ENCODE measurements at places on chromosomes 16 and 17.
A peak's percentile ranks its signal among the peaks of the same experiment; 100 is the strongest.

- DNase-seq = no peak
These were observed 78.9 kb downstream of the ABCC6 start for GRCh38 chr16:16144416-16144815.

DNA sequence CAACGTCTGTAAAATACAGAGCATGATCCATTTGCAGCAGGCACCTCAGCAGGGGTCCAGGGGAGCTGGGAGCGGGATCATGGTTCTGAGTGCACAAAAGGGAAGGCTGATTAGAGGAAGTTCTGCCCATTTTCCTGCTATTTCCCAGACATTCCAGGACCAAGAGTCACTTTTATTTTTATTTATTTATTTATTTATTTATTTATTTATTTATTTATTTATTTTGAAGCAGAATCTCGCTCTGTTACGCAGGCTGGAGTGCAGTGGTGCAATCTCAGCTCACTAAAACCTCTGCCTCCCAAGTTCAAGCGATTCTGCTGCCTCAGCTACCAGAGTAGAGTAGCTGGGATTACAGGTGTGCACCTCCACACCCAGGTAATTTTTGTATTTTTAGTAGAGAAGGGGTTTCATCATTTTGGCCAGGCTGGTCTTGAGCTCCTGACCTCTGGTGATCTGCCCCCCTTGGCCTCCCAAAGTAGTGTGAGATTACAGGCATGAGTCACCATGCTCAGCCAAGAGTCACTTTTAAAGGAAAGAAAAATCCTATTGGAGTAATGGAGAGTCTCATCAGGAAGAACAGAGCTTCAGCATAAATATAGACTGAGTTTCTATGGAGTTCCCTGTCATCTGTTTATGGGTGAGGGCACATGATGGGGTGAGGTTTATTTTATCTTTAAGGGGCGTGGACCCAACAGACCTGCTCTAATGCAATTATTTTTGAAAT, 355.2 kb downstream of the HAPSTR1 start:
- DNase-seq = no peak

DNA sequence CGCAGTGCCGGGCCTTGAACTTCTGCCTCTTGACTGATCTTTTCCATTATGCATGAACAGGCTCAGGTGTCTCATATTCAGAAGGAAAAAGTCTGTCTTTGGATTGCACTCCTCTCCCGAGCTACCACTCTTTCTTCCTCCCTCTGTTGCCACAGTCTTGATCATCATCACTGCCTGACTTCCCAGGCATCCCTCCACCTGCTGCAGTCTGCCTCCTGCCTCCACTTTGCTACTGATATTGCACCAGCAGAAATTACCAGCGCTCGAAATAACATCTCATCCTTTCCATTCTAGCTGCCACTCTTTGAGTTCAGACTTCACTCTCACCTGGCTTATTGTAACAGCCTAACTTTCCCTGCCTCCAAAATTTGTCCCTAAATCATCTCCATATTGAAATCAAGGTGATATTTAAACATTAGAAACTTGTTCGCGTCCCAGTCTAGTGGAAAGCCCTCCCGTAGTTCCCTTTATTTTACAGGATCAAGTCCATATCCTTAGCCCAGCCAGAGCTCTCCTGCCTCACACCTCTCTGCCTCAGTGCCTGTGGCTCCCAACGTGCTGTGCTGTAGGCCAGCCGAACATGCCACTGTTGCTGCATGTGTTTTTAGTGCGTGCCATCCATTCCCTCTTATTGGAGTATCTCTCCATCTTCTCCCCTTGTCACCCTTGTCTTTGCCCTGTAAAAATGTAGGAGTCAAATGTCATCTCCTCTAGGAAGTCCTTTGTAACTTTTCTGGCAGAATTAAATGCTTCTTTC, 39.9 kb downstream of the NUP88 start:
- DNase-seq = no peak

DNA sequence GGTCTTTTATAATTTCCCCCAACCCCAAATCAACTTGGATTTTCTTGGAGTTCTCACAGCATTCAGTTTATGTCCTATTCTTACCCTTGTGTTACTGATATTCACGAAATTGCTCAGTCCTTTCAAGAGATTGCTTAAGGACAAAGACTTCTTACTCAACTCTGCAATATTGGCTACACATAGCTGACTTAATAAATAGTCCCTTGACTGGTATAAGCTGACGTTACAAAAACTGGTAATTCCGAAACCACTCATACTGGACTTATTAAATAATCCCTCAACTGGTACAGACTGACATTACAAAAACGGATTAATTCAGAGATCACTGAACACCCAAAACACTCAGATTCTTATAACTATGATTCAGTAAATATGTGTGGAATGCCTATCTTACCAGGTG, 860 bp downstream of the TIGD7 start:
- DNase-seq = no peak

DNA sequence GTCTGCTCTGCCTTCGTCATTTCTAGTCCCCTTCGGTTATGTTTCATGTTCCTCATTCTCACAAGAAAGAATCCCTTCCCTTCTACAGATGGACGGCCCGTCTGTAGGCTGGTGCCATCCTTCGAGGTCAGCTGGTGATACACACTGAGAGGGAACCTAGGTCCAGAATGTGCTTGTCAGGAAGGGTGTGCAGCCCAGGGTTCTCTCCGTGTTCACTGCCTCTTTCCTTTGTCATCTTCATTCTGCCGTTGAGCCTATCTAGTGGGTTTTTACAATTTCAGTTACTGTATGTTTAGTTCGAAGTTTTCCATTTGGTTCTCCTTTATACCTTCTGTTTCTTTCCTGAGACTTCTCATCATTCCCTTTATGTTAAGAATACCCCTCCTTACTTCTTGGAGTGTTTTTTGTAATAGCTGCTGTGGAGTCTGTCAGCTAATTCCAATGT, 18.9 kb downstream of the KIAA0513 start:
- no peak for DNase-seq

- no peak for DNase-seq
These were observed 1.1 kb downstream of the EZH1 start for GRCh38 chr17:42743595-42744282.

GRCh38 chr17:76271669-76272540, 6.8 kb downstream of the UBALD2 start:
- peak; percentile 47 for DNase-seq

GRCh38 chr17:55487695-55488432, 23.4 kb downstream of the SMIM36 start:
- DNase-seq = no peak

DNA sequence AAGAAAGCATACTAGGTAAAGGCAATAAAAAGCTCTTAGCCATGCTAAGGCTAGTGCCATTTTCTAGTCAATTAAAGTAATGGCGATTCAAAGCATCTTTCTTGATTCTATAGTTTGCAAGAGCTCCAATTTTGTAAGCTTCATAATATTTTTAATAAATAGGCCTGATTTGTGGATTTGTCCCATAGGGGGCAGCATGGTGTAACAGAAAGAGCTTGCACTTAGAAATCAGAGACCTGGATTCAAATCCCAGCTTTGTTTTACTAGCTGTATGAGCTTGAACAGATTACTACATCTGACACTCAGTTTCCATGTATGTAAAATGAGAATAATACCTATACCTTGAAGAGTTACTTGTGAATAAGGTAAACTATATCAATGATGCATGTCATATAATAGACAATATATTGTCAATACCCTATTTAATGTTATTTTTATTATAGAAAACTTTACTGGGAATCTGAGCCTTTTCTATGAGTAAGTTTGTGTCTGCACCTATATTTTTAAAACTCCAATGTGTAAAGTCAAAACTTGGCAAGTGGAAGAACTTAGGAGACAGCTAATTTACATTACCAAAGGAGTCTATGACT, 93.6 kb upstream of the NOG start:
- no peak for DNase-seq

GRCh38 chr17:68198931-68199836, 48.7 kb upstream of the AMZ2 start:
- DNase-seq = no peak

GRCh38 chr17:17724307-17725010, 43.2 kb downstream of the RAI1 start:
- DNase-seq = no peak

DNA sequence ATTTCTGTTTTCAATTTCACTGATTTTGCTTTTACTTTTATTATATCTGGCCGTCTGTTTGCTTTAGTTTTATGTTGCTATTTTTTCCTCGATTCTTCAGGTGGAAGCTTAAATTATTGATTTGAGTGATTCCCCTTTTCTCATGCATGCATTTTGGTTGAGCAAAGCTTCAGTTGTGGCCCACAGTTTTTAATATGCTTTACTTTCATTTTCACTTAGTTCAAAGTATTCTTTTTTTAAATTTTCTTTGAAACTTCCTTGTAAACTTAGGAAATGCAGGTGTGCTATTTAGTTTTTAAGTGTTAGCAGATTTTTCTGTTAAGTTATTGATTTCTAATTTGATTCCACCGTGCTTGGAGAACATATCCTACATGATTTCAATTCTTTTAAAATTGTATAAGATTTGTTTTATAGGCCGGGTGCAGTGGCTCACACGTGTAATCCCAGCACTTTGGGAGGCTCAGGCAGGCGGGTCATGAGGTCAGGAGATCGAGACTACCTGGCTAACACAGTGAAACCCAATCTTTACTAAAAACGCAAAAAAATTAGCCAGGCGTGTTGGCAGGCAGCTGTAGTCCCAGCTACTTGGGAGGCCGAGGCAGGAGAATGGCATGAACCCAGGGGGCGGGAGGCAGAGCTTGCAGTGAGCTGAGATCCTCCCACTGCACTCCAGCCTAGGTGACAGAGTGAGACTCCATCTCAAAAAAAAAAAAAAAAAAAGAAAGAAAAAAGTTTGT, 531.2 kb downstream of the KIF2B start:
- DNase-seq = no peak

DNA sequence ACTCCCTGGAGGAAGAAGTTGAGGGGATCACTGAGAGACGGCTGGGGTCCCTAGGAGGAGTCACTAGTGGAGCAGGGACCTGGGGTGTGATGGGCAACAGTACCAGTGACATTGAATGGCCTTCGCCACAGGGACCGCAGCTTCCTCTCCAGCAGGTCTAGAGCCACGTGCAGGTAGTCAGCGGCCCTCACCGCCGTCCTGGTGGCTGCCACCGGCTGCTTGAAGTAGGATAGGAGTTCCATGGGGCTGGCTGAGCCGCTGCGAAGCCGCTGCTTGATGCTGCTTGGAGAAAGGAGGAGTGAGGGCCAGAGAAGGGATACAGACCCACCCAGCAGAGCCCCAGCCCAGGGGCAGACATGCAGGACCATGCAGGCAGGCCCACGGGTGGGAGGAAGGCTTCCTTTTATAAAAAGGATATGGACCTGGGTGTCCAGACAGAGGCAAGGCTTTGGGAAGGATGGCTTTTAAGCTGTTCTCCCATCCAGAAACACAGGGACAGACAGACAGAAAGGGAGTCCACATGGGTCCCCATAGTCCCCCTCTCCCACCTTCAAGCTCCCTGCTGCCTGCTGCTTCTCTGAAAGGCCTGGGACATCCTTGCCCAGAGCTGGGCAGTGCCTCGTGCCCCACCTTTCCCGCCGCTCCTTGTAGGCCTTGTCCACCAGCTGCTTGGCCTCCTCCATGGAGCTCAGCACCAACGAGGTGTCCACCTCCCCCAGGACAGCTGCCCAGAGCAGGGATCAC, 827 bp downstream of the MPO start:
- DNase-seq = no peak

GRCh38 chr17:77212081-77212832, 71.5 kb downstream of the SEC14L1 start:
- no peak for DNase-seq

DNA sequence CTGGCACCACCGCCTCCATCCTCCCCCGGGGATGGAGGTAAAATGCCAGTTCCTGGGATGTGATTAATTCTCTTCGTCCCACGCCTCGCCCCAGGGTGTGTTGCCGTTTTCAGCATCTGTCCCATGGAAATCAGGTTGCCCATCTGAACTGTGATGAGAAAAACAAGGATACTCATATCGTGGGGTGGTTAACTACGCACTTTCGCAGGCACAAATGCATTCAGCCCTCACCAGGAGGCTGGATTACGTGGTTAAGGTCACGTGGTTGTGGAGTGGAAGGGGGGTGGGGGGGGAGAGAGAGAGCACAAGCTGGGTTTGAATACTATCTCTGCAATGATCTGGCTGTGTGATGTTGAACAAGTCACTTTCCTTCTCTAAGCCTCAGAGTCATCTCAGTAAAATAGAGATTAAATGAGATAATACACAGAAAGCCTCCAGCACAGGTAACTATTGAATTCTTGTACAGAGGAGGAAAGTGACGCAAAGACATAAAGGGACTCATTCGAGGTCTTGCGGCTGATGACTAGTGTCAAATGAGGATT, 74.7 kb downstream of the BMERB1 start:
- DNase-seq = no peak

GRCh38 chr16:1121601-1122397, 25.8 kb upstream of the C1QTNF8 start:
- no peak for DNase-seq

DNA sequence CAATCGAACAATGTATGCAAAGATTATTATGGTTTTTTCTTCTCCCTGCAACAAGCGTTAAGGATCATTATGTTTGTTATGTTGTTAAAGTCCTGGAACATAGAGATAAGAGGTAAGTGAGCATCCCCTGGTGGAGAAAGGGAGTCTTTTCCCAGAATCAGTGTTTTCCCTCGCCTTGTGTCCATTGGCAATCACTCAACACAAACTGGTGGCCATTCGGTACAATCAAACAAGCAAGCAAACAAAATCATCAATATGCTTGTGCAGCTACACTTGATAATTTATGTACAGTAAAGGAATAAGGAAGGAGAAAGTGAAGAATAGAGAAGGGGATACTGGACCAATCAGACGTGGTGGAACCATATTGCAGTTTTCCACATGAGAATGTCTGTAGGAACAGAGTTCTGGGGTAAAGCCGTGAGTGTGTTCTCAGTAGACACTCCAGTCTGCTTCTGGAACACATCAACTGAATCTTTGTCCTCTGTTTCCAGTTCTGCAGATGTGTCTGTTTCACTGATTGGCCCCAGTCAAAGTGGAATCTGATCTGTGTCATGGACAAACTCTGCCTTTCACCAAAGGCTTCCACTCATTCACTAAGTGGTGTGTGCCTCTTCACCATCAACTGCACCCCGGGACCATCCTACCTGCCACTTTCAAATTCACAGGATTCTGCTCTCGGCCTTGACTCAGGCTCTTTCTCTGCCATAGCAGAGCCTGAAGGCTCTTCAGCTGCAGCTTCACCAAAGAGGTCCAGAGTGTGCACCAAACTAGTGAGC, 169.5 kb downstream of the AHSP start:
- DNase-seq = no peak

- no peak for DNase-seq
These were observed 32.3 kb downstream of the SLC7A5 start for GRCh38 chr16:87836844-87837581.

DNA sequence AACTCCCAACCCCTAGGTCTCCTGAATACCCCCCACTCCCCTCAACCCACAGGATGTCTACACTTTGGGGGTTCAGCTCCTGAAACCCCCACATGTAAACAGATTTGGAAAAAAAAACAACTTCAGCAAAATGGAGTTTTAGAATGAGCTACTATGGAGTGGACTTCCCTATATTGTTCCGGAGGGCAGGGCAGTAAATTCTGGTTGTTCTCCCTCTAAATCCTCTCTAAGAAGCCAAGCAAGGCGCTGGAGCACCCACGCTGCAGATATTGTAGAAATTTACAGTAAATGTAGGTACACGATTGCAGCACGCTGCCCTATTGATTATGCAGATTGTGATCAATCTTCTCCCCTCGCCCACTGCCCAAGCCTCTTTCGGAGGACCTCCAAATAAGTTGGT, 8.5 kb upstream of the ZFHX3 start:
- no peak for DNase-seq

Measured in stimulated activated CD8-positive, alpha-beta memory T cell treated with anti-CD3 and anti-CD28 coated beads, Interleukin-4, amount 100 ng/mL, for 1 hour (primary cell).